ENCODE measurements at places on chromosomes 6 and 20.

DNA sequence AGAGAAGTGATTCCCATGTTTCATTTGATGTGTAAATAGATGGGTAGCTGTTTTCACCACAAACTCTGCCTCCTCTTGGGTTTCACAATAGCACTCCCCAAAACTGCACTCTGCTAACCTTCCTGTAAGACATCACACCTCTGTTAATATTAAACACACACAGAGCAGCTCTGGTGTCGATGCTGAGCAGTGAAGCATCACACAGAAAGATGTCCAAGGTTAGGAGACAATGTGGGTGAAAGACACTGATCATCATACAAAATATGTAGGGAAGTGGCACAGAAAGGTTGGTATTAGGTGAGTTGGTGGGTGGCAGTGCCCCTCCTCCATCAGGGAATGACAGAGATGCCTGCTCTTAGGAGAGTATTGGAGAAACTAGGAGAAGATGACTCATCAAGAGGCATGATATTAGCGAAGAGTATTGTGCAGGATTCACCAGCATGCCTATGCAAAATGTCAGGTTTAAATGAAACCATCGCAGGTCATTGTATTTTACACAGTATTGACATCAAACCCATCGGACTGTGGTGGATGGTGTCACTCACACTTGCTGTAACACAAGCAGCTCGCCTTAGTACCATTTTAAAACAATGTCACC lies 199.7 kb downstream of the TBXT start:
- no peaks in the 10 kb centered on the region for H3K4me1 ChIP-seq
- DNase-seq, result no peak
- H3K27me3 ChIP-seq, result no peaks in the 10 kb centered on the region
- no peaks in the 10 kb centered on the region for H3K36me3 ChIP-seq
- H3K27ac ChIP-seq, result no peak overlapping the region

- no peak for DNase-seq
- H3K27me3 ChIP-seq, result no peaks in the 10 kb centered on the region
- peaks cover 64% of the 10 kb centered on the region for H3K36me3 ChIP-seq
- no peak overlapping the region for H3K27ac ChIP-seq
- no peak overlapping the region for H3K4me3 ChIP-seq
Observed at GRCh38 chr6:87671555-87672029, 30.4 kb downstream of the AKIRIN2 start.

- H3K36me3 ChIP-seq, result no peaks in the 10 kb centered on the region
- no peak overlapping the region for H3K27ac ChIP-seq
- peaks cover 7% of the 10 kb centered on the region for H3K4me1 ChIP-seq
- DNase-seq, result no peak
- no peaks in the 10 kb centered on the region for H3K27me3 ChIP-seq
Observed at GRCh38 chr6:110933912-110934311, 24.6 kb upstream of the GTF3C6 start.

DNA sequence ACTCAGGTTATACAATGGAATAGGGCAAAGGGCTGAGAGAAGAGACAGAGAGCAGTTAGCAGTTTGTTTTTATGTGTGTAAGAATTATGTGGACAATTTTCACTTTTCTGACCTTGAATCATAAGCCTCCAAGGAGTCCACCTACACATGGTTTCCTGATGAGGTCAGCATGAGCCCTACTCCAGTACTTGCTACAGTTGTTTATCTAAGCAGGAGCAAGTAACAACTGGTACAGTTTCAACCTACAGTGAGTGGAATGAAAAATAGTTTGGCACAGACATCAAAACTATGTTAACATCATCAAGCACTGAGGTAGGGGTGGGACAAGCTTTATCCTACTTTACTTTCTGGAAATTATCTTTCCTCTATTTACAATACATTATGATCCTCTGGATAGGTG lies 426.7 kb upstream of the ID4 start:
- no peak overlapping the region for H3K27ac ChIP-seq
- no peaks in the 10 kb centered on the region for H3K27me3 ChIP-seq
- no peak overlapping the region for H3K4me3 ChIP-seq
- H3K4me1 ChIP-seq, result no peaks in the 10 kb centered on the region
- DNase-seq, result no peak

GRCh38 chr6:8462169-8462568 lies 26.8 kb upstream of the SLC35B3 start:
- no peak overlapping the region for H3K4me3 ChIP-seq
- no peaks in the 10 kb centered on the region for H3K4me1 ChIP-seq
- H3K36me3 ChIP-seq, result no peaks in the 10 kb centered on the region
- no peak overlapping the region for H3K27ac ChIP-seq

- no peaks in the 10 kb centered on the region for H3K36me3 ChIP-seq
- H3K27ac ChIP-seq, result no peak overlapping the region
- H3K4me3 ChIP-seq, result no peak overlapping the region
- H3K27me3 ChIP-seq, result peaks cover 11% of the 10 kb centered on the region
- peaks cover 9% of the 10 kb centered on the region for H3K4me1 ChIP-seq
- DNase-seq, result no peak
Observed at GRCh38 chr20:45183084-45183483, 8.4 kb downstream of the PI3 start.

- H3K36me3 ChIP-seq, result no peaks in the 10 kb centered on the region
- no peak overlapping the region for H3K27ac ChIP-seq
- no peak overlapping the region for H3K4me3 ChIP-seq
- no peaks in the 10 kb centered on the region for H3K27me3 ChIP-seq
Observed at GRCh38 chr20:52457826-52458225, 266.2 kb upstream of the ZFP64 start.

GRCh38 chr20:911882-912600 lies 4.1 kb downstream of the ANGPT4 start:
- no peak overlapping the region for H3K27ac ChIP-seq
- no peaks in the 10 kb centered on the region for H3K4me1 ChIP-seq
- peaks cover 11% of the 10 kb centered on the region for H3K27me3 ChIP-seq
- H3K4me3 ChIP-seq, result no peak overlapping the region
- no peaks in the 10 kb centered on the region for H3K36me3 ChIP-seq

DNA sequence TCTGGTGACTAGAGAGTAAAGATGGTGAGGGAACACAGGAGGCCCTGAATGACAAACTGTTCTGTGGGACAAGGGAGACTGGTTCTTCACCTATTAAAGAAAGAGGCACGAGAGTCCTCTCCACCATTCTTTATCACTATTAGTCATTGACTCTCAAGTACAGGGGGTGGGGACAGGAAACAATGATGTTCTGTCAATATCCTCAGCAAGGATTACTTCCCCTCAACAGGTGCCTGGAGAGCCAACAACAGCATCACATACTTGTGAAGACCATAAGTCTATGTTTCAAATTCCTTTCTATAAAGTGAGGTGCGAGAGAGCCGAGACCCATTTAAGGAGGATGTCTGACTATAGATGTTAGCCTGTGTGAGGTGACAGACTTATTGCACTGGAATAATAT lies 72.4 kb upstream of the TBC1D7 start:
- no peaks in the 10 kb centered on the region for H3K36me3 ChIP-seq
- H3K4me1 ChIP-seq, result peaks cover 11% of the 10 kb centered on the region
- DNase-seq, result no peak
- H3K27me3 ChIP-seq, result peaks cover 3% of the 10 kb centered on the region
- H3K27ac ChIP-seq, result no peak overlapping the region

- no peaks in the 10 kb centered on the region for H3K36me3 ChIP-seq
- no peak overlapping the region for H3K4me3 ChIP-seq
- no peak overlapping the region for H3K27ac ChIP-seq
- H3K27me3 ChIP-seq, result no peaks in the 10 kb centered on the region
Observed at GRCh38 chr6:161996783-161997182, 722.9 kb upstream of the AGPAT4 start.

- no peak for DNase-seq
- H3K27ac ChIP-seq, result no peak overlapping the region
- H3K36me3 ChIP-seq, result no peaks in the 10 kb centered on the region
- H3K27me3 ChIP-seq, result no peaks in the 10 kb centered on the region
- no peak overlapping the region for H3K4me3 ChIP-seq
Observed at GRCh38 chr6:86706449-86706848, 230.9 kb upstream of the HTR1E start.

- H3K4me3 ChIP-seq, result no peak overlapping the region
- no peak for DNase-seq
- H3K36me3 ChIP-seq, result no peaks in the 10 kb centered on the region
- H3K27me3 ChIP-seq, result no peaks in the 10 kb centered on the region
- no peak overlapping the region for H3K27ac ChIP-seq
Observed at GRCh38 chr6:162157167-162157870, 570.2 kb downstream of the PRKN start.

Data from activated CD4-positive, alpha-beta T cell treated with anti-CD3 and anti-CD28 coated beads, Interleukin-2, amount 10 ng/mL, durations not matched to agents 7 days and 5 days (primary cell).